ENCODE measurements at places on chromosomes 5 and 9.

GRCh38 chr5:63255594-63255993 is 677.0 kb downstream of the LRRC70 start:
- no peak for DNase-seq

DNA sequence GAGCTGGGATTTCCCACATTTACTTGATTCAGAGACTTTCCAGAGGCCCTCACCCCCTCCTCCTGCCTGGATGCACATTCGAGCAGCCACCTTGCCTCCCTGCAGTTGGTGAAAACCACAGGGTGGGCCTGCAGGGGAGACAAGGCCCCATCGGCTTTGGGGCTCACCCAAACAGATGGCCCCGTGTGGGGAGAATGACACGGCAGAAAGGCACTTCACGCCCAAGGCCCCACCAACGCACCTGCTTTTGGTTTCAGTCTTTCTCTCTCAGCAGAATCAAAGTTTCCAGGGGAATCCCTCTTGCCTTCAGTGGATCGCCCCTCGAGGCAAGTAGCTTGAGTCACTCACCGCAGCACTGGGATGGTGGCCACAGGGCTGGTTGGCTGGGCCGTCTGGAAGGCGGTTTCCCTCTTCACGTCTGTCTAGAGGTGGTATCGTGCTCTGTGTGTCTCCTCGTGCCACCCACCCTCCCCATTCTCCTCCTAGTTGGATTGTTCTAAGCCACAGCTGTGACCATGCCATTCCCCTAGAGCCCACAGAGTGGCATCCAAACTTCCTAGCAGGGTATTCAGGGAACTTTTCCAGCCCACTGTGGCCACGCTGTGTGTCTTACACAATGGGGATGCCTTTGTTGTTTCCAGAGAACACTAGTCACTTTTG is 31.8 kb downstream of the SEC61B start:
- peak; percentile 46 for DNase-seq

GRCh38 chr5:129698661-129699060 is 49.2 kb upstream of the MINAR2 start:
- DNase-seq, result no peak

GRCh38 chr5:60010328-60010727 is 116.8 kb upstream of the PDE4D start:
- no peak for DNase-seq

- no peak for DNase-seq
Observed at GRCh38 chr9:120463765-120464164, 116.2 kb downstream of the CDK5RAP2 start.

DNA sequence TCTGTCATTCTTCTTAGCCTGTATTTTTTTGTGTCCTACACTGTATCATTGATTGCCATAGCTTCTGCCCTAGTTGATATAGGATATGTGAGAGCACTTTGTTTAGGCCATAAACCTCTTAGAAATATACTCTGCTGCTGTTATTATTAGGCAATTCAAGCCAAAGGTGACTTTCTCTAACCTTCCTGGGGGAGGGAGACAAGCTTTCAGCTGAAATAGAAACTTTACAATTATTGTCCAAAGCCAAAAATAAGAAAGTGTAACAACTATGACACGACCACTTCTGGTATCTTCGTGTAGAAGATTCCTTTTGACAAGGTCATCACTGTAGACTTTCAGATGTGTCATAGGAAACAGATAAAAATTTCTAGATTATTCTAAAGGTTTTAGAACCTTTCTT is 12.2 kb upstream of the CSNK1A1 start:
- no peak for DNase-seq

DNA sequence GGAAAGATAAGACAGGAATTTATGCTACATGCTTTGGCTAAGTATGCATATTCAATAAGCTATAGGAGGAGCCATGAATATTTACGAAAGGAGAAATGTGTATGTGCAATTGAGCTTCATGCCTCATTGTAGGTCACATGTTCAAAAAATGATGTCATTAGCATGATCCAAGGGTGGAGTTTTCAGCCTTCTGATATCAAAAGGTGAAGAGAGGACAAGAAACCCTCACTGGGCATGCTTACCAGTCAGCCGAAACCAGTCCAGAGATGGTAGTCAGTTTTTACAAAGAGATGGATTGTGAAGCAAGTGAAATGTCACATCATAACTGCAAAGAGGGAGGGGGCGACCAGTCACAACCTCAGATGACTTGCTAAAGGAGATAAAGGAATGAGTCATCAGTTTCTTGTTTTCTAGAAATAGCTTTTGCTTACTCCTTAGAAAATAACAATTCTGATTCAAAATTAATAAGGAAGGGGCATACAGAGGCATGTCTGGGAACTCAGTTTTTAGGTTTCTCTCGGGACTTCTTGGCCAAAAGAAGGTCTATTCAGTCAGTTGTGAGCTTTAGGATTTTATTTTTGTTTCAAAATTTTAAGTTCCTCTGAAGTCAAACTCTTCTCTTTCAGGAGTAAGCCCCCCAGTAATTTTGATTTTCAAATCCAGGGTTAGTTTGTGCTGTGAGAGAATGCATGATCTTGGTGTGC is 1067.8 kb upstream of the EDIL3 start:
- no peak for DNase-seq

DNA sequence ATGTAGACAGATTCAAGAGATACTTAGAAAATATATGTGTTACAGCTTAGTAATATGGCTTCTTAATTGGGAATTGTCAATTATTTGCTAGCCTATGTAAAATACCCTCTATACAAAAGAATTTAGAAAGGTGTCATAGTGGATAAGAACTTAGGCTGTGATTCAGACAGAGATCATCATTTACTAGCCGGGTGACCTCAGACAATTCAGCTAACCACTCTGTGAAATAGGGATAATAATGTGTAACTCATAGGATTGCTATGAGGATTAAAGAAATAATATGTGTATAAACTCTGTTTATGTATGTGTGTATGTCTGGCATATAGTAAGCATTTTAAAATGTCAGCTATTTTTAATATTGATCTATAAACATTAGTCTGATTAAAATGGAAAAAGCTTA is 5.9 kb upstream of the LARS1 start:
- DNase-seq, result no peak

GRCh38 chr5:161096581-161096980 is 244.6 kb upstream of the ATP10B start:
- no peak for DNase-seq

DNA sequence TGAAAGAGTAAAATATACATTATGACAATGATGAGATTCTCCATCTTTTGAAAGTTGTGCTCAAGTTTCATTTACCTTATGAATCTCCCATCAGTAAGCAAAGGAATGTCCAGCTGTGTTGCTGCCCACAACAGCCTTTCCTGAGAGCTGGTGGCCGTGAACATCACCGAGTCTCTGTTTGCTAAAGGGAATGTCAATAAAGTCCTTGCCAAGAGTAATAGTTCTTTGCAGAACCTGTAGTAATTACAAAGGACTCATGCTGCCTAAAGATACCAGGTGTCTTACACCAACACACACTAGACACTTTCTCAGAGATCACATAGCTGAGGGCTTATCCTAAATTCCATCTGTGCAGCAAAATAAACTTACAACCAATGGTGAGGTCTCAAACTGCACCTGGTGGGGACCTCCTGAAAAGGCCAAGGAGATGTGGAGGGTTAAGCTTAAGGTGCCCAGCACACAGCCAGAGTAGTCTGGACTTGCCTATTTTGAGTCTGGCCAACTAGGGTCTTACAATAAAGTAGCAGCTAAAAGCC is 111.1 kb upstream of the DAPK1 start:
- no peak for DNase-seq

DNA sequence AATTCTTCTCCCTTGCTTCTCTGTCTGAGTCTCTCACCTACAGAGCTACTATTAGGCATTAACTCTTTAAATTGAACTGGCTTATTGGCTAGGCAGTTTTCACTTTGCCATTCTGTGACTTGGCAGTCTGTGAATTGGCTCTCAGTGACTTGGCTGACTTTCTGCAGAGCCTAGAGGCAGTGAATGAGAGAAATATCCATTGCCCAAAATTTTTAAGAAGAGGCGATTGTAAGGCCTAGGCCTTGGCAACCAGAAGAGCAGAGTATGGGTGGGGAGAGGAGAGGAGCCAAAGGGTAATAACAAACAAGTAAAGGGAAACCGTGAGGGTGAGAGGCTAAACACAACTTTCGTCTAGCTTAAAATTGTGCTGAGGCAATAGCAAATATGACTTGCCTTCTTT is 176.7 kb downstream of the PRR16 start:
- no peak for DNase-seq

DNA sequence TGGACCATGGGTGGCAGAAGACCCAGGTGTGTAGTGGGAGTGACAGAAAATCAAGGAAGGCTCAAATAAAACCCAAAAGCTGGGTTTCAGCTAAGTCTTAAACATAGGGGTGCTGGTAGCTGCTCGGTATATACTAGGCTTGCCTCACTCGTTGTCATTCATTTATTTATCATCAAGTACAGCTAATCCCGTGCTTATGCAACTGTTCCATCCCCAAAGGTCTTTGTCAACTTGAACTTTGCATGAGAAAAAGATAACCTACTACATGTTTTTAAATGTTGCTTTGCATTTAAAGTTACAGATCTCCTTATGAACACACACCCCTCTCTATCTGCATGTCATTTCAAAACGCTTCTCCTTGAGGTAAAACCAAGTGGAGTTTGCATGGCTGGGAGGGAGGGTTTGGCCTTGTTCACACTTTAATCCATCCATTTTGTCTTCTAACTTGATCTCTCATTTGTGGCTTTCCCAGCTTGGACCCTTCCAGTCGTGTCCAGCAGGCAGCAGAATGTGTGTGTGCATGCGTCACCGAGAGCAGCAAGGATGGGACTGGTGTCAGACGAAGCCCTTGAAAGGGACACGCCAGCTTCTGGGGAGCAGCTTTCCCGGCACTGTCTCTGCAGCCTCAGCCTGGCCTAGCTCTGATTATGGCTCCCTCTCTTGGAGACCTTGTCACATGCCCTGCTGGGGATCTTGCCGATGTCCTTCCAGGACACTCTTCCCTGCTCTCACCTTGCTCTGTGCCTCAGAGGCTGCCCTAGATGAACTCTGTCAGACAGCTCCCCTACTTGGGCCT is 133.5 kb downstream of the GADD45G start:
- DNase-seq, result no peak

DNA sequence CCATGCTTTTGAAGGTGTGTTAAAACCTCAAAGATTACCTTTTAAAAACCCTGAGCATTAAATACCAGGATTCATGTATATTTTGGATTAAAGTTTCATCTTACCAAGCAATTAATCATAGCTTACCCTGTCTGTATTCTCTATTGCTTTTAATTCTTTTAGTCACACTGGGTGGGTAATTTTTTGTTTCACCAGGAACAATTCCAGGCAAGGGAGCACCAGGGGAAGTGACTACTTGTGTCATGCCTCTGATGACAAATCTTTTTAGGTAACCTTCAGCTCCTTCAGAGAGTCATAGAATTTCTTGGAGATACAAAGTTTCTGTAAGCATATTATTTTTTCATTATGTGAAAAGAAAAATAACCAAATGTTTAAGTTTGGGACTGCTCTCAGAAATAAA is 33.4 kb upstream of the ANXA1 start:
- no peak for DNase-seq

DNA sequence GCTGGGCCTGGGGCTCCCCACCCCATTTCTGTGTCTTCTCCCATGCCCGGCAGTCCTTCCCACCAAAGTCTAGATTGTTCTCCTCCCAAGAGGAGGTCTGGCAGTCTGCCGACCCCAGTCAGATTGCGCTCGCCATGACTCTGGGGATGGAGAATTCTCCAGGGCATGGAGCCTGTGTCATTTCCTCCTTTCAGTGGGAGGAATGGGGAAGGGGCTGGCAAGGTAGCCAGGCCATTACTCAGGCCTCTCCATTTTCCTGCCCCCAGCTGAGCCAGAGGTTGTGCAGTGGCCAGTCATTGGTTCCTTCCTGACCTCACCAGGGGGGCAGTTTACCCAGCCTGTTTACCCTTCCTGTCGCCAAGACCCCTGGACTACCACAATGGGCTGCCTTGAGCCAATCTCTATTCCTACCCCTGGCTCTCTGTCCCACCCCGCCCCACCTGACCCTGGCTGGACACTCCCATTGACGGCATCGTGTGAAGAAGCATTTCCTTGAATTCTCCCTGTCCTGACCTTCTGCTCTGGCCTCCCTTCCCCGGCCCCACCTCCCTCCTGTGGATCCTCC is 628 bp downstream of the SYNPO start:
- DNase-seq, result no peak

DNA sequence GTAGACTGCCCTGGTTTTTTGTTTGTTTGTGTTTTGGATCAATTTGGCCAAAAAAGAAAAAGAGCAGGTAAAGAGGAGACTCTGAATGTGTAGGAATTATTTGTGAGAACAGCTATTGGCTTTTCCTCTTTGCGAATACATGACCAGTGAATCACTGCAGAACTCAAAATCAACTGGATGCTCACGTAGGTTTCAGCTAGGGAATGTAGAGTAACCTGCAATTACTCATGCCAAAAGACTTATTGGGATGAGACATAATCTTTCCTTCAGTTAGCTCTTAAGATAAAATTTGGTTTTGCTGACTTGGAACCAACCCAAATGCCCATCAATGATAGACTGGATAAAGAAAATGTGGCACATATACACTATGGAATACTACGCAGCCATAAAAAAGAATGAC is 348.0 kb downstream of the NPR3 start:
- no peak for DNase-seq

DNA sequence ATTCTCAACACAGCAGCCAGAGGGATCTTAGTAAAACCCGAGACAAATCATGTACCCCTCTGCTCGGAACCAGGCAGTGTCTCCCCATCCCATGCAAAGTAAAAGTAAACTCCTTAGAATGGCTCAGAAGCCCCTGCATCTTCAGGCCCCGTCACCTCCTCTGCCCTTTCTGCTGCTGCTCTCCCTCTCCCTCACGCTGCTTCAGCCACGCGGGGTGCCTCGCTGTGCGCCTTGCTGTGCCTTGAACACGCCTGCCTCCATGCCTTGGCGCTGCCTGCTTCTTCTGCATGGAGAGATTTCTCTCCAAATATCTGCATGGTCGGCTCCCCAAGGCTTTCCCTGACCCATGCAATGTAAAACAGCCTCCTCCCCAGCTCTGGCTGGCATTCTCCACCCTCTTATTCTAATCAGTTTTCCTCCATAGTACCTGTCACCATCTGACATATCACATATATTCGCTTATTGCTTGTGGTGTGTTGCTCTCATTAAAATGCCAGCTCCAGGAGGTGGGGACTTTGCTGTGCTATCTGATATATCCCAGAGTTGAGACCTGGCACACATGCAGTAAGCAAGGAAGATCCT is 8.0 kb downstream of the GPRIN1 start:
- no peak for DNase-seq

DNA sequence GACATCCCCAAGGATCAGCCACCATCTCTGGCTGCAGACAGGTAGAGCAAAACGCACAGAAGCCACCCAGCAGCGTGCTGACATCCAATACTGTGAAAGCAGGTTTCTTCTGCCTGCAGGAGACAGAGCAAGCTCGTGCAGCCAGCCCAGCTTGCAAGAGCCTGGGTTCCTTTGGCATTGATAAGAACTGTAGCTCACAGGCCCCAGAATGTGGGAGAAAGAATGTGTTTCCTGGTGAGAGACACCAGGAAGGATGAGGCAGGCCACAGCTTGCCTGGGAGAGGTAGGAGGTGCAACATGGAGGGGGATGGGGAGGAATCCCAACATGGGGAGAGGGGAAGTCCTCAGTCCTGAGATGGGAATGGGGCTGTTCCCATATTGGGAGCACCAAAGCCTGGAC is 34.0 kb upstream of the ARAP3 start:
- DNase-seq, result no peak

- DNase-seq, result no peak
Observed at GRCh38 chr5:132372127-132372526, 2.6 kb downstream of the SLC22A5 start.

GRCh38 chr5:137234973-137235943 is 263.9 kb downstream of the SPOCK1 start:
- DNase-seq, result no peak

Data from GM12891 (cell line).